ENCODE measurements at places on chromosomes 3 and 15.
A peak's percentile ranks its signal among the peaks of the same experiment; 100 is the strongest.

- no peak for DNase-seq
Observed at GRCh38 chr3:37217098-37217849, 42.9 kb upstream of the LRRFIP2 start.

DNA sequence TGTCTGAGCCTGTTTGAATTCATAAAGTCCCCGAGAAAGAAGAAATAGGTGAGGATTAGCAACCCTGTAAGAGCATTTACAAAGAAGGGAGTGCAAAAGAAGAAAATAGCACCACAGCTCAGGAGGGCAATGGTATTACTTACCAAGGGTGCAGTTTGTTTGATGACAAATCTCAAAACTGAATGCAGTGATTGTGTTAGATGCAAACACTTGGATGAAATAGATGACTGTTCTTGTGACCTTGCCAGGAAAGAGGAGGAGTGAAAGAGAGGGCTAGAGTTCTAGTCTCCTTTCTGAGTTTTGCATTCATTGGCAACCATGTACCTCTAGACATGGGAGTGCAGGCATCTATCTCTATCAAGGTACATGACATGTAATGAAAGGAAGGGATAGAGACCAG is 1030.8 kb upstream of the CFAP20DC start:
- DNase-seq = no peak

DNA sequence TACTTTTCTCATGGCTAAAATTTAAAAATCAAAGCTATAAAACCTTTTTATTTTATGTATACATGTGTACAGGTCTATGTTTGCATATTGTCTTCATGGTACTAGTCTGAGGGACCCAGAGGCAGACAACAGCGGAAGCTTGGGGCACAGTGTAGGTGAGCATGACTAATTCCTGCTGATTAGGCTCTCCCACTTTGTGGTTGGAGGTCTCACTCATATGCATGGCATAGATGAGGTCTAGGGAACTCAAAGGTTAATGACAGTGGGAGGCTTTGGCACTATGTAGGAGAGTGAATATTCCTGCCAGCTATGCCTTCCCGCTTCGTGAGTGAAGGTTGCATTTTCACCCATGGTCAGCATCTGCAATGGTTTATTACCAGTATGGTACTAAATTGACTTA is 47.5 kb upstream of the AADACL2 start:
- DNase-seq = no peak

- DNase-seq = peak; percentile 56
Observed at GRCh38 chr3:51974277-51974962, 444 bp upstream of the ABHD14A start.

- DNase-seq = no peak
Observed at GRCh38 chr3:79902151-79902550, 134.4 kb upstream of the ROBO1 start.

DNA sequence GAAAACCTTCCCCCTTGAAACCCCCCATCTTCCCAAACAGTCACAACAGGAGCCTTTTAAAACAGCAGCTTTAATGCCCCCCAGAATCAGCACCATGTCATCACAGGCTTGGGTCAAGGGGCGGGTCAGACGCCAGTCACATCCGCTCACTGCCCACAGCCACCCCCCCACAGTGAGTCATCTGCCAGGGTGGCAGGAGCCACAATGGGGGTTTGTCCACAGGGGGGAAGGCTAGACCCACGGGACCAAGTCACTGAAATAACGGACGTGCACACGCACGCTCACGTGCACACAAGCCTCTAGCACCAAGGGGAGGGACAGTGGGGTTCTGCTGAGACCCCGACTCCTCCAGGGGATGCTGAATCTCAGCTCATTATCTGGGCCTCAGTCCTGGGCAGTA is 441 bp upstream of the UCN2 start:
- DNase-seq = peak; percentile 0

DNA sequence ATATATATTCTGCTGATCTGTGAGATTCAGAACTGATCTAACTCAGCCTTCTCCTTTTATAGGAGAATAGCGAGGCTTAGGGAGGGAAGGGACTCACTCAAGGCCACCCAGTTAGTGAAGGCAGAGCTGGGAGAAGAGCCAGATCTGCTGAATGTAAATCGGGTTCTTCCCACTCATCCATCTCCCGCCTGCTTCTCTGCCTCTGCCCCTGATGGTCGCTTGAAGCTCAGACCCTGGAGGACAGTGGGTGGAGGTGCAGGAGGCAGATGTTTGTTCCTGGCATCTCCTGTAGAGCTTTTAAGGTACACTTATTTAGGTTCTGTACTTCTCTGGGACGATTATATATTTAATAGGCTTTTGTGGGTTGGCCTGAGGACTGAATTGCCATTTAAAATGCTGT is 4.3 kb downstream of the PDIA5 start:
- DNase-seq = no peak

GRCh38 chr3:151903501-151903991 is 30.1 kb downstream of the SUCNR1 start:
- no peak for DNase-seq

DNA sequence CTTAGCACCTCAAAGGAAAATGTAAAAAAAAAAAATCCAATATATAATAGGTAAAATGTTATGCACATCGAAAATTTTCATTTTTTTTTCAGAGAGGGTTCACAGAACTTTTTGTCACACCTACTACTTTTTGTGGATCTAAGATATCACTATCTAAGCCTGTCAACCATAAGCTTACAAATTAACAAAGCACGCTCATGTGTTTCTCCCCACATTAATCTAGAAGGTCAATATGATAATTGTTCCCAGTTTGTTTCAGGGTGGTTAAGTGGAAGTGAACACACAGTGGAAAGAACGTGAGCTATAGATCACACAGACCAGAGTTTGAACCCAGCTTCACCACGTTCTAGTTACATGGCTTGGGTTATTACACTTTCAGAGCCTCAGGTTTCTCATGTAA is 78.6 kb upstream of the ROBO2 start:
- DNase-seq = no peak

GRCh38 chr3:58861551-58861950 is 188.3 kb downstream of the CFAP20DC start:
- no peak for DNase-seq

- no peak for DNase-seq
Observed at GRCh38 chr3:28935146-28935545, 345.7 kb upstream of the RBMS3 start.

DNA sequence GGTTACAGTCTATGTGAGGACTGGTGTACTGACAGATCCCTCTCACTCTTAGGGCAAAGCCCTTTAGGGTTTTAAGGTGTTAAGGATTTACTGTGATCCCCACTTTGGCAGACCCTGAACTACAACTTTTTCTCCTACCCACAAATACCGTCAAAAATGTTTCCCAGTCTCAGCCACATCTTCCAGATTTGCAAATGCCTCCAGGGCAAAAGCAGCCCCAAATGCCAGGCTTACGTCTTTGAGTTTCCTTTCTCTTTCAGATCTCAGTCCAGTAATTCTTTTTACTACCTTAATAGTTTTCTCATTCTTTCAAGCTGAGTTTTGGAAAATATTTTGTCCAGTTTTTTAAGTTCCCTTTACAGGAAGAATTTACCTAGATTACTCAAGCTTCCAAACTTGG is 13.4 kb upstream of the ITGA11 start:
- DNase-seq = no peak

DNA sequence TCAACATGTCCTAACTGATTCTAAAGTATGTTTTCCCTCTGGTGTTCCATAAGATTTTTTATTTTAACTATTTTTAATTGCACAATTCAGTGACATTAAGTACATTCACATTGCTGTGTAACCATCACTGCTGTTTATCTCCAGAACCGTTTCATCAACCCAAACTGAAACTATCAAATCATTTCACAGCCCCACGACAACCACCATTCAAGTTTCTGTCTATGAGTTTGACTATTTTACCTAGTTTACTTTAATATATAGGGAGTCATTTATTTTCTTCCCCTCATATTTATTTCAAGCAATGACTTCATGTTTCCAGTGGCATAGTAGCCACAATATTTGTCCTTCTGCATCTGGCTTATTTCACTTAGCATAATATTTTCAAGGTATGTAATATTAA is 8.4 kb downstream of the RTP1 start:
- no peak for DNase-seq

Measured in NCI-H1417 (cell line).